ENCODE measurements at places on chromosomes 7 and 10.

DNA sequence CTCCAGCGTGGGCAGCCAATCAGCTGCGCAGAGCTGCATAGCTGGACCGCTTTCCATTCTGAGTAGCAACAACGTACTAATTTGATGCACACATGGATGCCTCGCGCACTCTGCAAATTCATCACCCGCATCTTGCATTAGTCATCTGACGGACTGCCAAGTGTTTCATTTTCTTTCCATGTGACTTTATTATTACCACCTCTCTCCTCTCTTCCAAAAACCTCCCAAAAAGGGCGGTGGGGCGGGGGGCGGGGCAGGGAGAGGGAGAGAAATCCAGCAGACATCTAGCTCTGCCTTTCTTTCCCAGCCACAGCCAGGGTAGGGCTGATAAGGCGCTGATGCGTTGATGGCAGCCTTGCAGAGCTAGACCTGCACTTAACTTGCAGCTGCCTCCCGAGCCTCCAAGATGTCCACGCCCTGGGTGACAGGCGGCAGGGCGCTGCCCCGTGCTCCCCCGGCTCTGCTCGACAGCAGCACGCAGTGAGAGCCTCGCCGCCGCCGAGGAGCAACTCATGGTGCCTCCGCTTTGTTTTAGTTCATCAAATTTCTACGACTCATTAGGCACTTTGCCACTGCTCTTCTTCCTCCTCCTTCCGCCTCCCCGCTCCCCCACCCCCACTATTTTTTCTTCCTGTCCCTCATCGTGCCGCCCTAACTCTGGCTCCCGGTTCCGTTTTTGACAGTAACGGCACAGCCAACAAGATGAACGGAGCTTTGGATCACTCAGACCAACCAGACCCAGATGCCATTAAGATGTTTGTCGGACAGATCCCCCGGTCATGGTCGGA is 147.3 kb downstream of the CELF2 start:
- peak; percentile 77 for DNase-seq

DNA sequence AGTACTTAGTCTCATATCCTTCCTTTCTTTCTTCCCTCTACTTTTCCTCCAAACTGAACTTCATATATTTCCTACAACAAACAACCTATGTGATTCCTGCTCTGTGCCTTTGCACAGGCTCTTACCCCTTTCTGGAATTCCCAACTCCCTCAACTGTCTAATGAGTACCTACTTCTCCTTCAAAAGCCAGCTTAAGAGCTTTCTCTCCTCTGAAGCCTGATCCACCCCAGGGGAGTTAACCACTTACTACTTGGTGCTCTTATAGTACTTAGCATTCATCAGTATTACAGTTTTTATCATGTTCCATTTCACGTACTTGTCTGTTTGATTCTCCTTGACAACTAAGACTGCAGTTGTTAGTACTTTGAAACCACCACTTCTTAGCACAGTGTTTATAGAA is 246.1 kb downstream of the LRRTM3 start:
- no peak for DNase-seq

- no peak for DNase-seq
Measured at GRCh38 chr7:67423065-67423464, 426.4 kb downstream of the TYW1 start.

- no peak for DNase-seq
Measured at GRCh38 chr10:6119423-6119822, 30.6 kb downstream of the RBM17 start.

GRCh38 chr10:76717141-76717540 is 920.5 kb downstream of the KCNMA1 start:
- DNase-seq, result no peak

Measured in erythroblast (primary cell).